Activated T-helper 9 cell treated with anti-CD3 and anti-CD28 coated beads, Interleukin-2, amount 50 U/mL, for 16 hours (primary cell): ENCODE measurements at places on chromosomes 12 and 14.

GRCh38 chr12:40942326-40942725 lies 245.8 kb upstream of the PDZRN4 start:
- no peak for DNase-seq

GRCh38 chr12:16610001-16610585 lies 4.1 kb upstream of the LMO3 start:
- DNase-seq, result no peak

DNA sequence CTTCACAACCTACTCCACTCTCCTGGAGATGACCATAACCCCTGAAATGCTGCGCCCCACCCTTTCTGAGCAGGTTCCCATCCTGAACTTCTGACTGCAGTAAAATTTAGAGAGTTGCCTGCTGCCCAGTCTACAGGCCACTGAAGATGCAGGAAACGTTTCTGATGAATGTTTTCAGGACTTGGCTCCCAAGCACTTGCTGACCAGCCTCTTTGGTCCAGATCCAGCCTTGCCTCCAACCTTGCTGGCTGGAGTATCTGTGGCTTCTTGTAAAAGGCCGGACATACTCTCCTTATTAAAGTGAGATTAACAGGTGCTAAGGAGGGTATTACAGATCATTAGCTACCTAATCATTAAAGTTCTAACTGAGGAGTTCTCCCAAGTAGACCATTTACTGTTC lies 70.3 kb upstream of the STXBP6 start:
- DNase-seq, result no peak

DNA sequence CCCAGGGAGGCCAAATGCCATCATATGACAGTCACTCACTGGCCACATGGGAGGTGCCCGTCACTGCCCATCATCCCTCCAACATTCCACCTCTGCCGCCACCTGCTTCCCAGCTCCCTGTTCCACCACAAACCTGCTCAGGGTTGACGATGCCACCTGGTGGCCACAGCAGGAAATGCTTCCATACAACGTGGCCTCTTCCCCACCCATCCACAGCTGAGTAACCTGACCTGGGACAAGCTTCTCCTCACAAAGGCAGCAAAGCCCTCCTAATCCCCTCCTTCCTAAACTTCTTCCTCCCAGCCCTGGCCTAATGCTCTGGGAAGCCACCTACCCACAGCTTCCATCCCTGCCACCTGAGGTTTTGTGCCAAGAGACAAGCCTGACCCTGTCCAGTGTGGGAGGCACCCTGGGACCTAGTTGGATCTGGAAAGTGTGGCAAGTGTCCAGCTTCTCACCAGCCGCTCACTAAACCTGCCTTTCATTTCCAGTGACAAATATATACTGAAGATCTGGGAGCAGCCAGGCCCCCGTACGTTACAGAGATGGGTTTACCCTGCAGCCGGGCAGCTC lies 4.3 kb downstream of the DEGS2 start:
- DNase-seq, result no peak

- no peak for DNase-seq
Measured at GRCh38 chr14:65214741-65215140, 112.4 kb upstream of the MAX start.

GRCh38 chr12:92518071-92518470 lies 184.7 kb upstream of the PLEKHG7 start:
- no peak for DNase-seq

- DNase-seq, result no peak
Measured at GRCh38 chr14:23076785-23077408, 18.0 kb downstream of the ACIN1 start.

- DNase-seq, result no peak
Measured at GRCh38 chr12:116200812-116201211, 76.7 kb downstream of the MED13L start.

GRCh38 chr12:104648756-104649155 lies 192.0 kb downstream of the CHST11 start:
- no peak for DNase-seq

DNA sequence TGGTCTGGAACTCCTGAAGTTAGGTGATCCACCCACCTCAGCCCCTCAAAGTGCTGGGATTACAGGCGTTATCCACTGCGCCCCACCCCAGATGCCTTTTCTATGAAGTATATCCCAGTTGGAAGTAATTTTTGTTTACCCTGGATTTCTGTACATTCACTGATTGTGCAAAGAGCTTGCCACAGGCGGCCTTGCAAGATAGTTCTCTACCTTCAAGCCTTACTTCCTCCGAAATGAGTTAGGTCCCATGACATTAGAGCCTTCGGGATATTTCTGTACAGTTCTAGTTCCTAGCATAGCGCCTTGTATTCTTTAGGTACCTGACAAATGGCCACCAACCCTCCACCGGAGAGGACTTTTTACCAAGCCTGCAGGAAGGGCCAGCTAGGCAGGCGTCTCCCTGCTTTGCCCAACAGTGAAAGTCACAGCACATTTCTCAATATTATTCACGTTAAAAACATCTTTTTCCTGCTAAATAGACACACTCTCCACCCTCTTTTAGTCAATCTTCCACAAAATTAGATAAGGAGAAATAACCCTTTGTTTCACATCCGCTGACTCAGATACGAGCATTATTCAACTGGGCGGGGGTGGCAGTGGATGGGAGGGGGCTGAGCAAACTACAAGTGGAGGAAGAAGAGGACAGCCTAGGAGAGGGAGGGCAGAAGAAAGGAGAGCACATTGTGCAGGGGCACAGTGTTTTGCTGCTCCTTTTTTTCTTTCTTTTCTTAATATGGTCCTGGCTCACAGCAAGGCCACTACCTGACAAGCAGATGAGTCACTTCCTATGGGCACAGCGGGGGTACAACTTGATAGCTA lies 40.0 kb upstream of the CAPRIN2 start:
- DNase-seq, result no peak

GRCh38 chr12:123094349-123095077 lies 56.4 kb downstream of the PITPNM2 start:
- no peak for DNase-seq

DNA sequence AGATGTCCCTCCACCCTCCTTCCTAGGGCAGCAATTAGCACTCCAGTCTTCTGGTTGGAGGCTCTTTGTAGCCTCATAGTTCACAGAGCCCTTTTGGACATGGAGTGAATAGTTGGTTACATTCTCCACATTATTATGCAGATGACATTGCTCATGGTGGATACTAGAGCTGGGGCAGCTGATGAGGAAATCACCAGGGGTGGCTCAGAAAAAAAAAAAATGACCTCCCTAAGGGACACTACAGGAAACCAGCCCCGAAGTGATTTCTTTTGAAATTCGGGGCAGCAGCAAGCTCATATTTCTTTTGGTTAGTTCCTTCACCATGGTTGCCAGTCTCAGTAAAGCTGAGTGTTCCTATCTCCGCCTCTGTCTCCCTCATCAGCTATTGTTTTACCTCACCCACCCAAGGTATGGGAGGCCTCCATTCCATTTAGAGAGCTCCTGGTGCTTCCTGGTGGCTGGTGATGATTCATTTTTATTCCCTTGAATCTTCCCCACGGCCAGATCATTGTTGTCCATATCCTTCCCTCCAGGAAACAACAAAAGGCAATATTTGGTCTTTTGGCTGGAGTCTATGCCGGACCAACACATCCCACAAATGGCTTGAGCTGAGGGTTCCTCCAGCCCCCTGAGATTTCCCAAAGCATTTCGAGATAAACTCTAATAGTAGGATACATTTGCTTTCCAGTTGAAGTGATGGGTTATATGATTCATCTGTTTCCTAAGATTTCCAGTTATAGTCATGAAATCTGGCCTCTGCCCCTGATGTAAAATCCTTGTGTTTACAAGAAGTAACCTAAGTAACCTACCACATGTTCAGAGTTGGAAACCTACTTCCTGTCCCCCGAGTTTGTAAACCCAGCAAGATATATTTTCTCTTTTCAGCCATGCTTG lies 56.2 kb upstream of the NID2 start:
- no peak for DNase-seq

- DNase-seq, result no peak
Measured at GRCh38 chr12:130555628-130556485, 160.2 kb downstream of the RIMBP2 start.

DNA sequence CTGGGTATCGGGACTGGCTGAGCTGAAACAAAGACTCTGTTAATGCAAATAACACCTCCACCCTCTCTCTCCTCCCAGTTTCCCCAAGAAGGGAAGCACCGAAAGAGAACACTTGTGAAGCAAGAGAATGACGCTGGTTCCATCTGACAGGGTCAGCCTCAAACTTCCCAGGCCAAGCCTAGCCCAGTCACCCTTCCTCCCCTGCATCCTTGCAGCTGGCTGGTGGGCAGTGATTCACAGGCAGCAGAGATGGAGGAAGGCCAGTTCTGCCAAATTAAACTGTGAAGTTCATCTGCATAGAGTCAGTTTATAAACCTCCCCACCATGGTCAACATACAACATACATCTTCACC lies 2.8 kb downstream of the LRRC74A start:
- no peak for DNase-seq

- no peak for DNase-seq
Measured at GRCh38 chr12:63964301-63964700, 119.8 kb downstream of the SRGAP1 start.

GRCh38 chr14:53701108-53701875 lies 255.3 kb downstream of the BMP4 start:
- DNase-seq, result no peak

DNA sequence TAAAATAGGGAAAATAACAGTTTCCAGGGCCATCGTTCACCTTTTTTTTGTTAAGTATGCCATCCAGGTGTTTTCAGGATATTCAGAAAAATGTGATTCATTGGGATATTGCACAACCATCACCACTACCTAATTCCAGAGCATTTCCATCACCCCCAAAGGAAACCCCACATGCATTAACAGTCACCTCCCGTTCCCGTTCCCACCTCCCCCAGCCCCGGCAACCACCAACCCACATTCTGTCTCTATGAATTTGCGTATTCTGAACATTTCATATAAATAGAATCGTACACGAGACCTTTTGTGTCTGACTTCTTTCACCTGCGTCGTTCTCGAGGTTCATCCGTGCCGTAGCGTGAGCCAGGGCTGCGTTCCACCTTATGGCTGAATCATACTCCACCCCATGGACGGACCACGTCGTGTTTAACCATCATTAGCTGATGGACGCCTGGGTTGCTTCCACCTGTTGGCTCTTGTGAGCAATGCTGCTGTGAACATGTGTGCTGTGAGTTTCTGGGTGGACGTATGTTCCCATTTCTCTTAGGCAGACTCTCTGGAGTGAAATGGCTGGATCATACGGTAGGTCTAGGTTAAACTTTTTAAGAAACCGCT lies 51.0 kb upstream of the NCOR2 start:
- DNase-seq, result no peak

DNA sequence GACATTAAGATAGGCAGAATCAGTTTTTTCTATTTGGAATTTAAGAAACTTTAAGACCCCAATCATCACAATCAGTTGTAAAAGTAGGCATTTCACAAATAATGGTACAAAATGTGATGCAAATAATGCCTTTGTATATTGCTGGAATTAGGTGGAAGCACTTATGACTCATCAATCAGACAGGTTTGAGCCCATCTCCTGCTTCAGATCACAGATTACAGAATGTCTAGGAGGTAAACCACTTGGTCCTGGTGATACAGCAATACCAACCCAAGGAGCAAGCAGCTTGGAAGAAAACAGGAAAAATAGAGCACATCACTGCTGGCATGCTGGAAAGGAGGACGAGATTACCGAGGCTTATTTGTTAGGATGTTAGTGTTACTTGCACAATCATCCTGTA lies 57.6 kb downstream of the C12orf56 start:
- DNase-seq, result no peak

DNA sequence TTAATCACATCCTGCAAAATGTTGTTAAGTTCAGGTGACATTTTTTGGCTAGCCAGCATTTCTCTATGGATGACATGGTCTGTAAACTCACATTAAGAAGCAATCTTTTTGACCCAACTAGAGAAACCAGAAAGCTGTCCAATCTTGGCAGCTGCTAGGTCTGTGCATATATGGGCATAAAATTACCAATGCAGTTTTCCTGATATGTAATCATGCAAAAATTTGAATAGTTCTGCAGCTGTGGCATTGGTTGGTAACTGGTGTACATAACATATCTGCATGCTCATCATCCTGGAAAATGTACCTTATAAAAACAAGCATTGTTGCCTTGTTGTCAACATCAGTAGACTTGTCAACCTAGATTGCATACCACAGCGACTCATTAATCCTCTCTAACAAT lies 620.0 kb upstream of the LRFN5 start:
- DNase-seq, result no peak

GRCh38 chr14:92993302-92993701 lies 70.4 kb downstream of the CHGA start:
- no peak for DNase-seq

DNA sequence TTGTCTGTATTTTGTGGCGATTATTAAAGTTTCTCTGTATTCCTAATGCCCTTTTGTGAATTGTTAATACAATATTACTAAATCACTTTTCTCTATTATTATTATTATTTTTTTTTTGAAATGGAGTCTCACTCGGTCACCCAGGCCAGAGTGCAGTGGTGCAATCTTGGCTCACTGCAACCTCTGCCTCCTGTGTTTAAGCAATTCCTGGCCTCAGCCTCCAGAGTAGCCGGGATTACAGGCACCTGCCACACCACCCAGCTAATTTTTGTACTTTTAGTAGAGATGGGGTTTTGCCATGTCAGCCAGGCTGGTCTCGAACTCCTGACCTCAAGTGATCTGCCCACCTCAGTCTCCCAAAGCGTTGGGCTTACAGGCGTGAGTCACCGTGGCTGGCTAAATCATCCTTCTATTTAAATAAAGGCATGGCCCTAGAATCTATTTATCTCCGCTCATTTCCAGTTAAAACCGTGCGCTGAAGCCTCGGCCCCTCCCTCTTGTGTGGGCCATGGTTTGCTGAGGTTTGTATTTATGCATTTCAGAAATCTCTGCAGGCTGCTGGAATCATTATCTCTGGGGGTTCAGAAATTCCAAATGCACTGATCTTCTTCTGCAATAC lies 1136.4 kb upstream of the TMEM132C start:
- no peak for DNase-seq

- DNase-seq, result no peak
Measured at GRCh38 chr12:116856729-116857128, 24.5 kb downstream of the HRK start.

DNA sequence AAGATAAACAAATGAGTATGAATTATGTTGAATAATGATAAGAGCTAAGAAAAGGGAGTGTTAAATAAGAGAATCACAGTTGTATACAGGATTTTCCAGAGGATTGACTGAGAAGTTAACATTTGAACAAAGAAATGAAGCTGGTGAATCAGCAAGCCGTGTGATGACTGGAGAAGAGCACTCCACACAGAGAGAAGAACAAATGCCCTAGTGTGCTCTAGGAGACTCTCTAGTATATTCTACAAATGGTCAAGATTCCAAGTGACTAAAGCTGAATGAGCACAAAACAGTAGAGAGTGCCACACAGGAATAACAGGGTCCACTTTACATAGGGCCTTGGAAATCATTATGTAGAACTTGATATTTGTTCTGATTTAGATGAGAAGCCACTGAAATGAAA lies 587.1 kb upstream of the ATXN7L3B start:
- DNase-seq, result no peak
